Left renal pelvis (tissue), 4 donors: ENCODE measurements at places on chromosomes 3 and 15.

DNA sequence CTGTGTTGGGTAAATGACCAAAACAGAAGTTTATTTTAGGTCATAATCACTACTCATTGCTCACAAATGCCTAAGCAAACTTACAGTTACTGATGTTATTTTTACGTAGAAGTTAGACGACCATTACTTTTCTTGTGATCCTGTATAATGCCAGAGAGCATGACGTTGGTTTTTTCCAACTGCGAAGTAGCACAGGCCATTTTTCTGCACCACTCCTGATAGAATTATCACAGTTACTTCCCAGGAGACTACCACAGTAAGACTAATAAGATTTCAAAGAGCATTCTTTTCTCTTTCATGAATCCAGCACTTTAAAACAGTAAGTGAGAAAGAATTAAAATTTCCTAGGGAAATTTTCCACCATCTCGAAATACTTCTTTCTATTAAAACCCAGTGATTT lies 19.8 kb downstream of the CD200 start:
- no peak for DNase-seq

GRCh38 chr15:84979651-84980050 lies 2.0 kb upstream of the PDE8A start:
- no peak for DNase-seq

GRCh38 chr15:22958487-22959280 lies 21.5 kb downstream of the CYFIP1 start:
- DNase-seq: no peak

- no peak for DNase-seq
Observed at GRCh38 chr3:63624941-63625560, 27.4 kb upstream of the SNTN start.
